Activated T-cell treated with anti-CD3 and anti-CD28 coated beads for 48 hours (primary cell): ENCODE measurements at places on chromosomes 2 and 18.

DNA sequence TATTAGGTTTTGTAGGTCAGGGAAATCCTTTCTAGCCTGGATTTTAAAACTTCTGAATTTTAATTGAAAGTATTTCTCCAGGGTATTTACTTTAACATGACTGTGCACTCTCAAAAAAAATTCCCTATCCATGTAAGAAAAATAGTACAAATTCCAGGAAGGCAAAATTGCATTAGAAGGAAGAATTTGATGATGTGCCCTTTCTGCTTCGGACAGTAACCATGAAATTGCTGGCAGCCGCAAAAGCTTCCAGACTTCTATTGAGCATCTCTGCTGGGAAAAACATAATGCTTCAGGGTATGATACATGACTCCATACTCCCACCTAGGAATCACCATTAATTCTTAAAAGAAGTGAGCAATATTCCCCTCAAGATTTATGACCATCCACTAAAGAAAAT, 17.2 kb upstream of the KLF7 start:
- no peak for DNase-seq

GRCh38 chr2:201642086-201642578, 1.2 kb downstream of the TMEM237 start:
- DNase-seq, result no peak

- no peak for DNase-seq
Observed at GRCh38 chr2:2333076-2333475, 2.0 kb upstream of the MYT1L start.

DNA sequence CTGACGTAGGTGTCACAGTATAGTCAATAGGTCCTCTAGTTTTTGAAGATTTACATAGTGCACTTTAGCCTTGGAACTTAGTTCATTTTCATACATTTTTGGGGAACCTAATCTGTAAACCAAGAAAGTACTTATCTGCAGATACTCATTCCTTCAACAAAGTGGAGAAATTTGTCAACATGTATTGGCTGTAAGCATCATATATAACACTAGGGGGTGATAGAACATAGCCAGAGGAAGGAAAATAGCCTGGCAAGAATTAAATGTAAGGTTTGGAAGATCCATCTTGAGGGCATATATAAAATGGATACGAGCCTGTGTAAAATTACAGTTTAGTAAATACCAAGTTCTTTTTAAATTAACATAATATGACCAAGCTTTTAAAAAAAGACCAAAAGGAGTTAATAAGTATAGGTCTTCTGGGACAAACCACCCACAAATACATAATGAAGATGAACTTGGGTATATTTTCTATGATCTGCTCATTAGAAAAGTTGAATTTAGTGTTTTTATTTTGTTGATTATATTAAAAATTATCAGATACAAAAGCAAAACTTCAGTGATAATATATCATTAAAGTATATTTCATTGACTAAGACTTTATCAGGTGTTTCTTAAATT, 18.2 kb downstream of the RPL37A start:
- DNase-seq, result no peak
